ENCODE measurements at places on chromosomes 7 and 10.

GRCh38 chr7:100071018-100071723 lies 10.4 kb downstream of the ZNF3 start:
- DNase-seq = no peak

GRCh38 chr10:32163071-32163761 lies 107.0 kb upstream of the KIF5B start:
- no peak for DNase-seq

- DNase-seq = no peak
Measured at GRCh38 chr7:157775021-157775559, 438.3 kb downstream of the DNAJB6 start.

GRCh38 chr10:72695496-72695895 lies 3.6 kb downstream of the MCU start:
- no peak for DNase-seq

DNA sequence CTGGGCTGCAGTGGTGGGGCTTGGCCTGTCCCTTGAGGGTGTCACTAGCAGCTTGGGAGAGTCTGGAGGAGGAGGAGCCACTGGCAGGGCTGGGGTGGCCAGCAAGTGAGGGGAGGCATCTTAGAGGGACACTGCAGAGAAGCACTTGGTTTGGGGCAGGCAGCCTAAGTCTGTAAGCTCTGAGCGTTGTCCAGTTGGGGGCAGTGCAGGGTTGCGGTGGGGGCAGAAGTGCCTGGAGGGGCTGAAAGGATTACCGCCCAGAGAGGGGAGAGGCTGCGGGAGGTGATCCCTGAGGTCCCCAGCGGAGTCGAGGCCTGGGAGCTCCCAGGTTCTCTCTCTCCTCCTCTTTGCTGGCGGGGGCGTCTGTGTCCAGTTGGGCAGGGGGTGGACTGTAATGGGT lies 7.4 kb downstream of the ADCYAP1R1 start:
- no peak for DNase-seq

- DNase-seq = no peak
Measured at GRCh38 chr10:91467114-91467513, 57.0 kb downstream of the HECTD2 start.

- peak; percentile 60 for DNase-seq
Measured at GRCh38 chr7:90178679-90179278, 24.5 kb downstream of the STEAP1 start.

DNA sequence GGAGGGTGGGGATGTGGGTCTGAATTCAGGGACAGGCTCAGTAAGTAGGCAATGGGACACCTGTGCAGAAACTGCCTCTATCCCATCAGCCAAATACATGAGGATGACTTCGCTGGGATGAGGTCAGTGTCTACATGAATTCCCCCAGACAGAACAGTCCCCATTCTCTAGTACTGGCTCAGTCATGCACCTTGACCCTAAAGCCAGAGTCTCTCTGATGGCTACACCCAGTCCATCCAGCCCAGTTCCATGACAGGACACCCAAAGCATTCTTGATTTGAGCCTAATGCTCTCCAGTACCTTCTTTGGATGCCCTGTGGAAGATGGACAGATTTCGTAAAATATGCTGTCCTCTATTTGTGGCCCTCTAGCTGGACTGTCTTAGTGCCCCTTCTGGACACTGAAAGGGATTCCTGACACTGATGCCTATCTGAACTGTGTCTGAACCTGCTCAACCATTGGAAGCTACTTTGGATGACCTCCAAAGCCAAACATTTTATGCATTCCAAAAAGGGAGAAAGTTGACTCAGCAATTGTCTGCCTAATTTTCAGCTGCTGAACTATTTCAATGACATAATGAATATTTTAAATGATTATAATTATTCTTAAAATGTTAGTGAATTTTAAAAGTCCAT lies 14.6 kb downstream of the SFRP4 start:
- DNase-seq = no peak

- DNase-seq = no peak
Measured at GRCh38 chr7:87119581-87119980, 32.7 kb upstream of the DMTF1 start.

- no peak for DNase-seq
Measured at GRCh38 chr10:51643734-51644133, 55.7 kb downstream of the CSTF2T start.

DNA sequence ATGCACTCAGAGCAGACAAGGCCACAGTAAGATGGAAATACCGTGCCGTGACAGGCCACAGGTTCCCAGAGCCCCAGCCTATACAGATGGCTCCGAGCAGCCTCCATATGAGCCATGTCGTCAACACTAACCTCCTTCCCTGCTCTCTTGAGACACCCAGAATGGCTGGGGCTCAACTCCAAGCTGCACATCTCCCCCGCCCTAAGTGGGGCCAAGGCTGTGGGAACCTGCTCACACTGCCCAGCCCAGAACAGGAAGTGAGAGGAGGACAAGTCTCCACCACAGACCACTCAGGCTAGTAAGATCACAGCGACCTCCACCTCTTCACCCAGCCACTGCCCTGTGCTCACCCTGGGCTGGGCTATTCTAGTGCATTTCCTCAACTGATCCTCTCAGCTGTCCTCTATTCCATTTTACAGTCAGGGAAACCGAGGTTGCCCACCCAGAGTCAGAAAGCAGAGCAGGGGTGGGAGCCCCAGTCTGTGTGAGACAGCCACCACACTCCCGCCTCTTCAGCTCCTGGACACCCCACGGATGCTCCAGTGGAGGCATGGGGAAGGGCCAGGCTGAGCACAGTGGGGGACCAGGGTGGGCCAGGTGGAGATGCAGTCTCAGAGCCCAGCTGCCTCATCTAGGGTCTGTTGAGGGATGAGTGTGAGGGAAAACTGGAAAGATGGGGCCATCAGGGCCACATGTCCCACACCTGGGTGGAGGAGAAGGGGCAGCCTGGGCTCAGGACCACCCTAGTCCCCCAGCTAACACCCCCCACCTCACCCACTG lies 11.6 kb downstream of the GRID1 start:
- DNase-seq = no peak

DNA sequence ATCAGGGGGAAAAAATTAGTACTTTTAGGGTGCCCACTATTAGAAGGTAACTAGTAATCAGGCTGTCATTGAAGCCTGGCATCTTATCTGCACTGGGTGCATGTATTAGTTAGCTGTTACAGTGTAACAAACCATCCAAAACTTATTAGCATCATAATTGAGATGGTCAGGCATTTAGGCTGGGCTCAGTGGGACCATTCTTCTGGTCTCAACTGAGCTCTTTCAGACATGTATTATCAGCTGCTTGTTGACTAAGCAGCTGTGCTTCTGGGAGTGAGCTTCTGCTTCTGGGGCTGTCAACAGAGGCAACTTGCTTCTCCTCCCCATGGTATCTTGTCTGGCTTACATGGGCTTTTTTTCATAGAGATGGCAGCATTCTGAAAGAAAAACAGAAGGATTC lies 154.0 kb upstream of the ZNF92 start:
- no peak for DNase-seq

GRCh38 chr7:71286924-71287323 lies 155.0 kb downstream of the GALNT17 start:
- DNase-seq = no peak

DNA sequence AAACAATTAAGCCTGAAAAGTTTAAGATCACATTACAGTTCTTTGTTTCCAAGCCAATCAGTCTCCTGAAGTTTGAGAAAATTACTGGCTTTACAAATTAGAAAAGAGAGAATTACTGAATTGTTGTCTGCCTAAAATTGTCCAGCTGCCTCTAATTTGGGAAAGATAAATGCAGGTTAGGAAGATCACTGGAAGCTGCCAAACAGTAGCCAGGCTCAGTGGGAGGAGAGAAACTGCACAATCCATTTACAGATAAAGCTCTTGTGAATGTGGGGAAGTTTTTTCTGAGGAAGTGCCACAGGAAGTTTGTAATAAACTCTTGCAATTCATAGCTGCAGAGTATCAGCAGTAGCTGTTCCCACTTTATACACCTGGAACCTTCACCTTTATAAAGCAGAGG lies 100.7 kb downstream of the IQUB start:
- DNase-seq = no peak

- no peak for DNase-seq
Measured at GRCh38 chr10:110528224-110528996, 30.7 kb downstream of the DUSP5 start.

- peak; percentile 32 for DNase-seq
Measured at GRCh38 chr10:122703483-122704448, 4.1 kb upstream of the C10orf120 start.

- no peak for DNase-seq
Measured at GRCh38 chr10:103282961-103283360, 6.0 kb downstream of the INA start.

DNA sequence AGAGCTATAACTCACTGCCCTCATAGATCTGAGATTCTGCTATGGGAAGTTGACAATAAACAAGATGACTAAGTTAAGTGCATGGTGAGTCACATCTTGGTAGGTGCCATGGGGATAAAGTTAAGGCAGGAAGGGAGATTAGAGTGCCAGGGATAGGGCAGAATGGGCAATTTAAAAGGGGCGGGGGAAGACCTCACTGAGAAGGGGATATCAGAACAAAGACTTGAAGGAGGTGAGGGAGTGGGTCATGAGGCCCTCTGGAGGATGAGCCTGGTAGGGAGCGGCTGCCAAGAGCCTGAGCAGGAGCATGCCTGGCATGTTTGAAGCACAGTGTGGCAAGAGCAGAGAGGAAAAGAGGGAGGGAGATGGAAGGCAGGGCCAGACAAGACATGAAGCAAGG lies 34.8 kb upstream of the INMT start:
- DNase-seq = no peak

DNA sequence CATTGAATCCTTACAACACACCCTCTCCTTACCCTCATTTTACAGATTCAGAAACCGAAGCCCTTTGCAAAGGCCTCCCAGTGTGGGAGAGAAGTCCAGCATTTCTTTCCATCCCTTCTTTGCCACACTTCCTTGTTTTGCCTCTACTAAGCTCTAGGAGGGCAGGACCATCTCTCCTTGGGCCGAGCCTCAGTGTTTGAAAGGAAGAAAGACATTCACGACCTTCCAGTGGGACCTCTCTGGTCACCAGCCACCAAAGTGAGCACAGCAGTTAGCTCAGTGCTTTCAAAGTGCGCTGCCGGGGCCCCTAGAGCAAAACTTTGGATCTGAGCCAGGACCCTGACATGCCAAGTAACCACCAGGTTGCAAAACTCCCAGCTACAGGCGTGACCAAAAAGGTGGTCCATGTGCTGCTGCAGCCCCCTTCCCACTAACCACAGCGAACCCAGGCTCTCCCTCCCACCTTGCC lies 12.4 kb downstream of the CTBP2 start:
- DNase-seq = no peak

- DNase-seq = peak; percentile 40
Measured at GRCh38 chr10:120205368-120206018, 251.5 kb upstream of the PLPP4 start.

GRCh38 chr7:137636376-137636775 lies 210.4 kb downstream of the DGKI start:
- DNase-seq = no peak

DNA sequence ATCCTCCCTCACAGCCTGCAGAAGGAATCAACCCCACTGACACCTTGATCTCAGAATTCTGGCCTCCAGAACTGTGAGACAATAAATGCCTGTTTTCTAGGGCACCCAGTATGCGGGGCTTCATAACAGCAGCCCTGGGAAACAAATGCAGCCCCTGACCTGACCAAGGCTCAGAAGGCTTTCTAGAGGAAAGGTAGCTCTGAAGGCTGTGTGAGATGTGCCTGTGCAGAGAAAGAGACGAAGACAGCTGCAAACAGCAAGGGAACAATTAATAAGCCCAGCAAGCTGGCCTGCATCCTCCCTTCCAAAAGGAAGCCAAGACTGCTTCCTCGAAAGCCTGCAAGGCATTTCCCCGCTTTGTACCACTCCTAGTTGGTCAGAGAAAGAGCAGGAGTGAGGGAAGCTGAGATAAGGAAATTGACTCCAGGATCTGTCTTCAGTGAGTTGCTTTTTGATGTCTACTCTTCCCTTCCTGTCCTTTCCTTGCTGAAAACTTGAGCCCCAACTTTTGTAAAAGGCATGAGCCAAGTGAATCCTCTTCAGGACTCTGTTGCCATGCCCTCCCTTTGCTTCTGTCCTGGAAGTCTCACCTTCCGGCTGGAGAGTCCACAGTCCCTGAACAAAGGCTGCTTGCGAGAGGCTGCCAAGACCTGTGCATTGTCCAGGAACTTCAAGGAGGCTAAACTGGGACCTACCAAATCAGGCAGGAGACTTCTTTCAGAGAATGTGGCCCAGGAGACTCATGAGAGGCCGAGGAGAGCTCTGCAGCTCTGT lies 71.2 kb upstream of the ARID5B start:
- no peak for DNase-seq

- DNase-seq = no peak
Measured at GRCh38 chr7:155198901-155199845, 98.5 kb upstream of the INSIG1 start.

- no peak for DNase-seq
Measured at GRCh38 chr10:82319562-82319961, 444.6 kb downstream of the NRG3 start.

DNA sequence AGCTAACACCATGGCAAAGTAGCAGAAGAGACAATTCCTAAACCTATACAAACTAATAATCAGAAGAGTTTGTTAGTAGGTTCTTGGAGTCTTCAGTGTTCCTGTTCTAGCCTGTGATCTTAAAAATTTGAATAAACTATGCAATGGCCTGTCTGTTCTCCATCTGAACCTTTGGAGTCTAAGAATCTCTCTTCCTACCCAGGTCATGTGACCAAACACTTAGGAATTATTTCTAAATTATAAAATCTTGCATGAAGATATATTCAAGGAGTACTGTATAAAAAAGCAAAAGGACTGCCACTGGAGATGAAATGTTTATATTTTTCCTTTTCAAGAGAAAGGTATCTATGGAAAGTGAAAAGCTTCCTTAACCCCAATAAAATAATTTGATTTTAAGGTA lies 2.4 kb downstream of the MKI67 start:
- no peak for DNase-seq

GRCh38 chr7:101913247-101913721 lies 95.9 kb downstream of the CUX1 start:
- no peak for DNase-seq

- DNase-seq = no peak
Measured at GRCh38 chr7:26590709-26591108, 273.7 kb downstream of the SKAP2 start.

GRCh38 chr10:69317626-69318105 lies 39.4 kb downstream of the HK1 start:
- DNase-seq = no peak

- no peak for DNase-seq
Measured at GRCh38 chr10:77530011-77530410, 107.6 kb downstream of the KCNMA1 start.

Data from keratinocyte (primary cell).